ENCODE measurements at places on chromosomes 7 and 10.

DNA sequence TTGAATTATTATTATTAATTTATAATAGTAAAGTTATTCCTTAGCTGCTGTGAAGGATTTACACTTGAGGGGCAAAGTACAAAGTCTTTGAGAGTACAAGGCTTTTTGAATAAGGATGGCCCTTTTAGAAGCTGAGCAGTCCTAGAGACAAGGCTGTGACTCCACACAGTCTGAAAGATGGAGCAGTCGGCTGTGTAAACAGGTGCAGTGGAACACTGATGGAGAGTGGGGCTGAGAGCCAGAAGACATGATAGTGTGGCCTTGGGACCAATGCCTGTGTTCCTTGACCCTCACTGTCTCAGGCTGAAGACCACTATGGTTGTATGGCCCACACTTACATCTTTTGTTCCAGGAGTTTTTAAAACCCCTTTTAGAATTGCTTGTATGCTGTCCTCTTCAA lies 311.2 kb upstream of the PHF14 start:
- DNase-seq, result no peak

- peak; percentile 18 for DNase-seq
Measured at GRCh38 chr7:128453836-128454804, 1.6 kb upstream of the HILPDA start.

DNA sequence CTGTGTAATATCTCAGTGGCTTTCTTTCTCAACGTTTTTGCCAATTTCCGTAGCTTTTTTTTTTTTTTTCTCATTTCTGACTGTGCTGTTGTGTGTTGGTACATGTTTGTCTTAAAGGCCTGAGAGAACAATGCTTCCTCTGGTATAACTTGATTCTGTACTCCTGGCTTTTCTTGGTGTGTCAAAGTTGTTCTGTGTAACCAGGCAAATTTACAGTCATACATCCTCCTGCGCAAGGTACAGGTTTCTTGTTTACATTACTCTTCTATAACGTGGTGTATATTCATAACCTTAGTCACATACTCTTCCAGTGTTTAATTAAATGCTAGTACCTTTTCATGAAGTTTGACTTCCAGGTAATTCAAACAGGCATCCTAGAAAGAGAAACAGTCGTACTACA lies 8.3 kb upstream of the ARHGAP12 start:
- no peak for DNase-seq

GRCh38 chr7:15167912-15168311 lies 265.4 kb upstream of the DGKB start:
- DNase-seq, result no peak

GRCh38 chr7:26538216-26538615 lies 246.6 kb downstream of the SNX10 start:
- no peak for DNase-seq

- no peak for DNase-seq
Measured at GRCh38 chr7:41238851-41239331, 464.0 kb downstream of the INHBA start.

- no peak for DNase-seq
Measured at GRCh38 chr7:148060724-148061123, 529.8 kb upstream of the C7orf33 start.

DNA sequence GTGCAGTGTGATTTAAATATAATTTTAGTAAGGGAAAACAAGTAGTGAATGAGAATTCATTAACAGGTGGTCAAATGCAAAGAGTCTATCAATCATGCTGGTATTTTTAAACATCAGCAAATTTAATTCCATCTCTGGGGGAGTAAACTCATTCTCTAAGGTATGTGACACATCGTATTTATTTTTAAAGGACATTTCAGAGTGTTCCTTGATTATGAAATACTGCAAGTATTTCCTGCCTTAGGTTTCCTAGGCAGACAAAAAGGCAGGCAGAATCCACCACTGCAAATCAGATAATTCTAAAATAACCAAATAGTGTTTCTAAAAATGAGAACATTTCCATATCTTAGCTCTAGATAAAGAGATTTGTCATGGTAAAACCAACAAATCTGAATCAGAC lies 193.8 kb downstream of the LRRTM3 start:
- no peak for DNase-seq

DNA sequence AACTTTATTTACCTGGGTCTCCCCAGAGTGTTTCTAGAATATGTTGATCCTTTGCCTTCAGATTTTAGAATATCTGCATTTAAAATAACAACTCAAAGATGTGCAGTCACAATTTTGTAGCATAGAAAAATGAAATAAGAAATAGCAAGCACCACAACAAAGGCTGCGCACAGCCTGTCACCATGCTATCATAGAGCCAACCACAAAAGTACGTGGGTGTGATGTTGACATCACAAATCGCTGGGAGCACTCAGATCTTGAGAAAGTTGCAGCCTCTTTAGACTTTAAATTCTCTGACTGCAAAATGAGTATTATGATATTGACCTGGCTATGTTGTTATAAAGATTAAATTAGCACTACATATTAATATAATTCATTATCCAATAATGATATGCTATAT lies 177.9 kb downstream of the TNS3 start:
- DNase-seq, result no peak

GRCh38 chr10:24242562-24242961 lies 33.6 kb downstream of the KIAA1217 start:
- no peak for DNase-seq

DNA sequence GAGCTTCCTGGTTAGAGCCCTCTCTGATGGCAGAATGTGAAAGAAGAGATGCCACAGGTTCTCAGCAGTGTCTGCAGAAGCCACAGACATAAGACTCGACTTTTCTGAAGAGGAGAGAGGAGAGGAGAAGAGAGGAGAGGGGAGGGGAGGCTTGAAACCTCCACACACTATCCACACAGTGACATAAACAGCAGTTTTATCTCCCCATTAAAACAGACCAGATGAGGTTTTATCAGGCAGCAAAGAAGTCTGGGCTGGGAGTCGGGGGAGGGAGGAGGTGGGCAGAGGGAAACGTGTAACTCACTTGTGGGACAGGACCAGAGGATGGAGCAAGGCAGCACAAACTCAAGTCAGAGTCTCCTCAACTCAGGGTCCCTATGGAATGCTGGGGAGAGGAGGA lies 76.5 kb downstream of the XPNPEP1 start:
- no peak for DNase-seq

- no peak for DNase-seq
Measured at GRCh38 chr10:67603086-67603485, 92.9 kb downstream of the CTNNA3 start.

GRCh38 chr10:4512671-4513240 lies 313.3 kb upstream of the AKR1E2 start:
- DNase-seq, result no peak

GRCh38 chr7:51295440-51296245 lies 21.0 kb downstream of the COBL start:
- no peak for DNase-seq

GRCh38 chr7:17584822-17585221 lies 286.4 kb downstream of the AHR start:
- no peak for DNase-seq

DNA sequence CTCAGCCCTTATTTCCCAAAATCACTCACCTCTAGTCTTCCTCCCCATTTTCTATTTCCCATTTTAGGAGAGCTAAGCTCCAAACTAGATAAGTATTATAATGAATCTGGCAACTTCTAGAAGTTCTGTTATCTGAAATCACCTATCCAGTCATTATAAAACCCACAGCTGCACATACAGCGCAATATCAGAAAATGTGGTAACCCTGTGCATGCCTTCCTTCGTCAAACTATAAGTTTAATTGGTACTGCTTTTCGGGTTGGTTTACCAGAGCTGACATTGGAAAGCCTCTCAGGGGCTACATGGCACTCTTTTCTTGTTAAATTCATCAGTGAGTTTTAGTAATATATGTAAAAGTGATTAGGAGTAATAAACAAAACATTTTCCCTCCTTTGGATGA lies 1.6 kb downstream of the LAMB4 start:
- DNase-seq, result no peak

DNA sequence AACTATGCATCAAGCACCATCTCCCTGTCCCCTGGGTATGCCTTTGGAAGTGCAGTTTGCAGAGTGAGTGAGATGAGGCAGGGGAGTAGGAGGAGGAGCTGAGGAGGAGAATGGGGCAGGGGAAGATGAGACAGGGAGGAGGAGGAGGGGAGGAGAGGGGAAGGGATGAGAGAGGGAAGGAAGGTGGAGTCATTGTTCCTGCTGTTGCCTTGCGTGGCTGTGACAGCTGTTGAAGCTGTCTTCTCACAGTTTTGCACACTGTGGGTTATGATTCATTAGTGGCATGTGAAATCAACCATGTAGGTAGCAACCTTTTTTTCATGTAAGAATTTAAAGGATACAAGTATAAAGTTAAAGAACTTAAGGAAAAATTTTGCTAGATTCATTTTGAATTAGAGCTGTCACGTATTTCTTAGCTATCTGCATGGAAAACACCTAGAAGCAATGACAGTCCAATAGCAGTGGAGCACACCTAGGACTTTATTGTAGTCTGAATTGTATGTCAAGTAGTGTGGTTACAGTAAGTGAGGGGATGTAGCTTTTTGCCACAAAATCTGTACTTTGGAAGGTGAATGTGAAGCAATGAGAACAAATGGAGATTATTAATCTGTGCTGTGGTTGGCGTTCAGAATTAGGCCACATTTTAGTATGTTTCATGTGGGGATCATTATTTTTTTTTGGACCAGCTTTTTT lies 21.7 kb downstream of the CCM2 start:
- DNase-seq, result no peak

- no peak for DNase-seq
Measured at GRCh38 chr10:2038036-2038435, 300.7 kb upstream of the ADARB2 start.

DNA sequence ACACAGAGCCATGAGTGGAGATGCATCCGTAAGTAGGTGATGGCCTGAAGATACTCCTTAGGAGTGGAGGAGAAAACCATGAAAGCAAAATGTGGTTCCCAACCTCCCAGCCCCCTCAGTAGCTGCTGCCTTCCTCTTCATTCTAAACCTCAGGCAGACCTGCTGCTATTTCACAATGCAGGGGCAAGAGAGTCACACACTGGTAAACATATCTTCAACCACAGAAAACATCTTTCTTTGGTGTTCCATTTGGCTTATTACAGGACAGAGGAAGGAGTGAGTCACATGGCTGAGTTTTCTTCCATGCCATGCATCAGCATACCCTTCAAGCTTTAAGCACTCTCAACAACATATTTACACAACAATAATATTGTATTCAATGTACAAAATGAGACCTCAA lies 342.1 kb downstream of the BMPER start:
- no peak for DNase-seq

- no peak for DNase-seq
Measured at GRCh38 chr7:26668821-26669220, 195.6 kb downstream of the SKAP2 start.

- no peak for DNase-seq
Measured at GRCh38 chr10:122894261-122894944, 15.0 kb upstream of the FAM24B start.

- DNase-seq, result no peak
Measured at GRCh38 chr10:56319386-56319785, 41.7 kb downstream of the ZWINT start.

- no peak for DNase-seq
Measured at GRCh38 chr7:3888096-3888495, 587.0 kb downstream of the SDK1 start.

- no peak for DNase-seq
Measured at GRCh38 chr7:31494421-31494820, 19.5 kb upstream of the ITPRID1 start.

DNA sequence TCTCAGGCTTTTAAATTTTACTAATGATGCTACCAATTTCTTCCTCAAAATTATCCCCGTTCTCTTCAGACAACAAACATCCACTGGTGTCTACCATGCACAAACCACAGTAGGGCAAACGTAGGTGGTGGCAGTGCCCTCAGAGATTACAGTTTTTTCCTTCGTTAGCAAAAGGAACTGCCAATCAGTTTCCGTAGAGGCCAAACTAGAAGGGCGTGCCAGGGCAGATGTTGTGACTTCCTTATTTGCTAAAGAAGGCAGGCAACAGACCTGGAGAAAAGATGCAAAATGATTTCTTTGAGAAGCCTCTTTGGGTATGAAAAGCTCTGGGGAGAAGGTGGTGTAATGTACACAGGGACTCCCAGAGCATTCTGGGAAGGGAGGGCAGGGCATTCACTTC lies 7.6 kb upstream of the FAM180A start:
- no peak for DNase-seq

- DNase-seq, result no peak
Measured at GRCh38 chr10:11576092-11576809, 35.2 kb downstream of the USP6NL start.

GRCh38 chr7:21946222-21946709 lies 567 bp upstream of the CDCA7L start:
- no peak for DNase-seq

DNA sequence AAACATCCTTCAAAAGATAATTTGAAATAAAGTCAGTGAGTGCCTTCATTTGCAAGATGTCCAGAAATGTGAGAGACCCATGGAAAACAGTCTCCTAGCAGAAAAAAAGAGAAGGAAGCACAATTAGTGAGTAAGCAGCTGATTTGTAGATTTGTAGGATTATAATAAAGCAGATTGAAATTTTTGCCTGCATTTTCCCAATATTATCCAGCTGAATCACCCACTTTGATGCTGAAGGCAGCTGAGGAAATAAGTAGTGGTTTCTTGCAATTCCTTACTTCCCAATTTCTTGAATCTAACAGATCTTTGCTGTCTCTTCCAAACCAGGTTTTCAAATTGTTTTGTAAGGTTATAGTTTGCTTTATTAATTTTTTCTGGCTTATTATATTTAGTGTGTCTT lies 181.4 kb downstream of the GNAT3 start:
- DNase-seq, result no peak
